Activated T-helper 1 cell treated with anti-CD3 and anti-CD28 coated beads, Interleukin-2, amount 50 U/mL, for 16 hours (primary cell): ENCODE measurements at places on chromosomes 2 and 18.

DNA sequence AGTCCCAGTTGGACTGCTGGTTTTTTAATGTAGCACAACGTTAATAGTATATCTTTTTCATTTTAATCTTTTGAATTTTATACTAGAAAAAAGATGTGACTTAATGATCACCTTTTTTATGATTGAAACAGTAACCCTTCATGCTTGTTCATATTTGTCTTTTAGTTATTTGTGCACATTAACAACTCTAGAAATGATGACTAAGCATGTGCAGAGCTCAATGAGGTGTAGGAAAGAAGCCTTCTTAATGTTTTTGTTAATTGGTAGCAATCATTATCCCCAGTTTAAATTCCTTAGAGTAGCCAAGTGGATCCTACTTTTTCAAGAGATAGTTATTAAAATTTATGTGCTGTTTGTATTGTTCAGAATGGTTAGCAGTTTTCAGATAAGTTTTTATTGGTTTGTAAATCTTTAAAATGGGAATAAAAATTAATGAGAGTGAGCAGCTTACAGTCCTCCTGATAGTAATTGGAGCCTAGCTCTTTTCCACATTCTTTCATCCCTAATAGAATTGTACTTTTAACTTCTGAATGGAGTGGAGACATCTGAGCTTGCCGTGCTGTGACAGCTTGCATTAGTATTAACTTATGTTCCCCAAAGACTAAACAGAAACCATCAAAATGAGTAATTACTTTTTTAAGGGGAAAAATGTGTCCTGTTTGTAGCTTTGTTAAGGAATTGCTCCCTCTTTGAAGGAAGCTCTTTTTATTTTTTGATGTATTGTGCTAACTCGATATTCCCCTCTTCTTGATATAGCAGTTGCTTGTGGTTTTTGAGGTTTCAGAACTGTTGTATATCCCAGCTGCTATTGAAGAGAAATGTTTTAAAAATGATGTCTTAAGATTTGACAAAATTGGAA is 17.3 kb downstream of the PIK3C3 start:
- DNase-seq, result no peak

- DNase-seq, result no peak
Measured at GRCh38 chr2:237453671-237454070, 33.4 kb upstream of the MLPH start.

GRCh38 chr2:10733566-10733925 is 12.1 kb downstream of the ATP6V1C2 start:
- no peak for DNase-seq

GRCh38 chr18:62409821-62410220 is 84.7 kb downstream of the TNFRSF11A start:
- no peak for DNase-seq

DNA sequence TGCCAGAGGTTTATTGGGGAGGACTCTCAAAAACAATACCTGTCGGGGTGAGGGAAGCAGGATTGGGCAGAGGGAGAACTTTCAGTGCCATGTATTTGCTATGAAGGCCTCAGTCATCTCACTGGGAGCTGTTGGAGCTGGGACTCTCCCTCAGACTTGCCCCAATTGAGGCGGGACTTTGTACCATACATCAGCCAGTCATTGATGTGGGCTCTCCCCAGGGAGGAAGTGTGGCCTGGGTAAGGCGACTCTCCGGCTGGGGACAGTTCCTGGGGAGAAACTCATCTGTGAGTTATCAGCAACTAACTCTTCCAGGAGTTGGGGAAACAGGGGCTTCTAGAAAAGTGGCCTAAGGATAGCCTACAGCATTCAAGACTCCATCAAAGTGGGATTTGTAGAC is 66.5 kb downstream of the FTCDNL1 start:
- DNase-seq, result no peak

GRCh38 chr2:231011526-231011925 is 15.6 kb downstream of the SPATA3 start:
- DNase-seq, result no peak

DNA sequence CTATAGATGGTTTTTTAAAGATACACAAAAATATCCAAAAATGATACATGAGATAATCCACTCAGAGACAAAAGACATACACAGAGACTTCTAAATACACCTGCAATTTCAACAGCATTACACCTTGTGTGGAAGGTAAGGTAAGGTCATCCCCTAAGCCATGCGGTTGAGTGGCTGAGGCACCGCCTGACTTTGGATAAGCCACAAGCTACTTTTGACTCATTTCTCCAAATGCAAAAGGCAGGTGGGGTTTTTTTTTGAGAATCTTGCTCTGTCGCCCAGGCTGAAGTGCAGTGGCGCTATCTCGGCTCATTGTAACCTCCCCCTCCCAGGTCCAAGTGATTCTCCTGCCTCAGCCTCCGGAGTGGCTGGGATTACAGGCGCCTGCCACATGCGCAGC is 13.1 kb downstream of the AP1S3 start:
- no peak for DNase-seq

- no peak for DNase-seq
Measured at GRCh38 chr2:59256290-59256689, 1015.2 kb upstream of the FANCL start.

- no peak for DNase-seq
Measured at GRCh38 chr2:234292205-234292961, 204.5 kb downstream of the ARL4C start.
